Activated naive CD4-positive, alpha-beta T cell treated with anti-CD3 and anti-CD28 coated beads, Interleukin-2, amount 50 U/mL, for 72 hours (primary cell): ENCODE measurements at places on chromosomes 16 and 17. TPM values are rescaled to one million over a fixed set of nuclear protein-coding genes. Genes with fewer than 3 reads are reported as not detected.

Gene NXPH3
- total RNA-seq, result 0.23 TPM

Gene ASB16
- 0.52 TPM for total RNA-seq

Gene ABCA10
- 0.11 TPM for total RNA-seq

Gene IRF8
- total RNA-seq, result 150 TPM

Gene CCT6B
- 0.48 TPM for total RNA-seq

Gene KRT12
- total RNA-seq, result not detected

Gene FNDC8
- not detected for total RNA-seq

Gene KRT17
- 0.50 TPM for total RNA-seq
